ENCODE measurements at places on chromosomes 12 and 14.
A peak's percentile ranks its signal among the peaks of the same experiment; 100 is the strongest.

DNA sequence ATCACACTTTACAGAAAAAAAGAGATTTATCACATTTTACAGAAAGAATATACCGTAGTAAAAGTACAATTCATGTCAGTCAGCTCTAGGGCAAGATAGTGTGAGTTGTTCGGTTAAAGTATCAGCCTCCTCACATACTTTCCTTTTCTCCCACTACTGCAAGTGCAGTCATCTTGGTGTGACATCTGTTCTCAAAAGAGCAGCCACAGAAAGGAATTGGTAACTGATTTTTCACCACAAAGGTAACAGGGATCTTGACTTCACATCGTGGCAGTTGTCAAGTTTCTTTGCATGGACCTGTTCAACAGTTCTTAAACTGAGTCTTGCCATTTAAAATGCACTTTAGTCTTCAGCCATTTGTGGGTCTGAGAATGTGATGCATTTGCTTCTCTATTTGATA lies 5.0 kb upstream of the E2F7 start:
- no peak for DNase-seq

DNA sequence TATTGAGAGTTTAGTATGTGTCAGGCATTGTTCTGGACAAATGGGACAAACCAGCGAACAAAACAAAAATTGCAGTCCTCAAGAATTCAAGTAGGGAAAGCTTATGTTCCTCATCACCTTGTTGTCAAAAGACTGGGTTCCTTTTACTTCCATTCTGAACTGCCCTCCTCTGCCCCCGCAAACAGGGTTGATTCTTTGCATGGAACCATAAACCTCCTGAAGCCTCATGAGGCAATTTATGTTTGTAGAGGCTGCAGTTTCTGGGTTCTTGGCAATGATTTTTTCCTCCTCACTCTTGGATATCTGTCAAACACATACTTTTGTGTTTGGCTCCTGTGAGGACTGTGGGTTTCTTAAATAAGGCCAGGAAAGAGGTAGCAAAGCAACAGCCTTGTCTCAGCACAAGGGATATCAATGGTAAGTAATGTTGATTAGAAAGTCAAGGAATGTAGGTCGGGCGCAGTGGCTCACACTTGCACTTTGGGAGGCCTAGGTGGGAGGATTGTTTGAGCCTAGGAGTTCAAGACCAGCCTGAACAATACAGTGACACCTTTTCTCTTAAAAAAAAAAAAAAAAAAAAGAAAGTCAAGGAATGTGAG lies 13.9 kb downstream of the COPZ1 start:
- DNase-seq: peak; percentile 84

DNA sequence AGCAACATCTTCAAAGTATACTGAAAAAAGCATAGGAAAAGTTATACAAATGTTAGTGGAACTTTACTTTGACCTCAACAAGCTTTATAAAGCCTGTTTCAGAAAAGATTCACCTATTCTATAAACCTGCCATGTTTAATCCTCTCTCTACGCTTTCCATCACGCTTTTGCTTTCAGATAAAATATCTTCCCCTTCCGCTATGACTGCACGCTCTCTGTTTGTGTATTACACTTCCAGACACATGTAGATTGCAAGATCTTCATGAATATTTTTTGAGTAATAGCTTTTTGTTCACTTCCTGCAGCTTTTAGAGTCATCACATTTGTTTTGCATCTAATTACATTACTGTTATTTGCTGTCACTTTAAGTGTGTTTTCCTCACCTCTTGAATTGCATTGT lies 271.4 kb downstream of the RASSF9 start:
- DNase-seq: no peak

- no peak for DNase-seq
These were observed 16.4 kb upstream of the SELPLG start for GRCh38 chr12:108650083-108650482.

DNA sequence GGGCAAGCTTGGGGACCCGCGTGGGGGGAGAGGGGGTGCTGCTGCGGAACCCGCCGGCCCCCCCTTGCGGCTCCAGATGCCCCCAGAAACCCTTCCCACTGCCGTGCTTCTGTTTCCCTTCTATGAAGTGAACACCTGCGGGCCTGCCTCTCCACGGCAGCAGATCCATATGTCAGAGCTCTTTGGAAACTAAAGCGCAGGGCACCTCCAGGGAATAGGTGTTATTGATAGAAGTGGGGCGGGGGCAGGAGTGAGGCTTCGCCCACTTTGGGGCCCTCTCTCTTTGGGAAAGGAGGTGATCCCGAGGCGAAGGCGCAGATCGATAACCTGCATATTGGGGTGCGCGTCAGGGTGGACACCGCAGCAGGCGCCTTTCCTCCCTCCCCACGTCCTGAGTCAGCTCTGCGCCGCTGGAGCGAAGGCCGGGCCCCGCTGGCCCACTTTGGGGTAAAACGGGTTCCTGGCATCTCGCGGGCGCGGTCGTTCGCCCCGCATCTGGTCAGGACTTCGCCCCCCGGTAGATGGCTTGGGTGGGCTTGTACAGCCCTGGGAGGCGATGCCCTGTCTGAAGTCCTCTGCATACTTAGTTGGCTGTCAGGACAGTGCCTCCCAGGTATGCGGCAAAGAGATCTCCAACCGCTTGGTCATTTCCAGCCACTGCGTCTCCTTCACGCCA lies 524 bp downstream of the KMT5A start:
- peak; percentile 46 for DNase-seq

GRCh38 chr14:55120571-55121495 lies 8.2 kb upstream of the LGALS3 start:
- DNase-seq: peak; percentile 63

DNA sequence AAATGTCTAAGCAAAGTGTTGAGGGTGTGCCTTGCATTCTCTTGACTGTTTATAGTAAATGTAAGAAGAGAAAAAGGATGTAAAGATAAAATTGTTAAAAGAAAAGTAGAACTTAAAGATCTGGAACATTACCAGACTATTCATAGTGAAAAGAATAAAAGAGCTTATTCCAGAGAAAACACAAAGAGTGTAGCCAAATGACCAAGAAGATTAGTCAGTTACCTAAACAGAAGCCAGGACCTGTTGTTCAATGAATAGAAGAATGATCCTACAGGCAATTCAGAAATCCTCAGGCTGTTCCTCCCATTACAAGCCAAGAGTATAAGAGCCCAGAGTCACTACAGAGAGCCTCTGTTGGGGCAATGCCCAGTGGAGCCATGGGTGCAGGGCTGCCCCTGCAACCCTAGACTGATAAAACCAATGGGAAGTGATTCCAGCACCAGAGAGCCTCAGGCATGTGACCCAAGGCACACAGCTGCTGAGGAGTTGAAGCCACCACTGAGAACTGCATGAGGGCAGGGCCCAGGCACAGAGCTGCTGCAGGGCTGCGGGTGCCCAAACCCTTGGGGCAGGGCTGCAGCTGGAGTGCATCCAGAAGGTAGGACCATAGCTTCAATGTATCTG lies 91.1 kb upstream of the SLC38A4 start:
- no peak for DNase-seq

GRCh38 chr12:56151672-56152131 lies 685 bp upstream of the MYL6B start:
- DNase-seq: peak; percentile 84

DNA sequence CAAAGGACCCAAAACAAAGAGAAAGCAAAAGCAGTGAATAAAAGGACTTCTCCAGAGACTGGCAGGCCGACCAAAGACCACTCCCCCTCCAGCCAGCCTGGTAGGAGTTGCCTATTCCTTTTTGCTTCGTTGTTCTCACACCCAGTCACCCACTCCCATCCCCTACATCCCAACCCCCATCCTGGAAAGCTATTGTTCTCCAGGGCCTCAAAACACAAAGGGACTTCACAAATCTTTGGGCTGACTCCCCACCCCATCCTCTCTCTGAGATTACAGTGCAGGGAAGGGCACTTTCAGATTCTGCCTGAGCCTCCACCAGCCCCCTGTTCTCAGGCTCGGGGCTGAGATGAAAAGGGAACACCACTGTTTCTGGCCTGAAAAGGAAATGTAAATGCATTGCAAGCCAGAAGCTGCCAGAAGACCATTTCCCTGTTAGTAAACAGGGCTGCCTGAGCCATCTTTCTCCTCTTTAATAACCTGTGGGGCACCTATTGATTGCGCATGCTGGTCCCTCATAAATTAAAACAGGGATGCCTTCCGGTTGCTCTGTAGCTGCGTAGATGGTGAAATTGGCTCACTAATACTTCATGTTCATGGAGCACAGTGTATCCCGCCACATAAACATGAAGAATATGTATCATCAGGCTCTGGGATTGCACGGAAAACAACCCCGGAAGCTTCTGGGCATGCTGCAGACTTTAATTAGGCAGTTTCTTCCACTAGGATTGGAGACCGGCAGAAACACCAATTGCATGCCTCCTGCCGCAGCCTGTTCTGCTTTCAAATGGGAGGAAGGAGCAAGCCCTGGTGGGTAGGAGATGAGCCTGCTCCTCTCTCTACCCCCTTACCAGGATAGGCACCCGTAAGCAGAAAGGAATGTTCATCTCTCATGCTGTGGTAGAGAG lies 130.3 kb upstream of the FUT8 start:
- peak; percentile 97 for DNase-seq

DNA sequence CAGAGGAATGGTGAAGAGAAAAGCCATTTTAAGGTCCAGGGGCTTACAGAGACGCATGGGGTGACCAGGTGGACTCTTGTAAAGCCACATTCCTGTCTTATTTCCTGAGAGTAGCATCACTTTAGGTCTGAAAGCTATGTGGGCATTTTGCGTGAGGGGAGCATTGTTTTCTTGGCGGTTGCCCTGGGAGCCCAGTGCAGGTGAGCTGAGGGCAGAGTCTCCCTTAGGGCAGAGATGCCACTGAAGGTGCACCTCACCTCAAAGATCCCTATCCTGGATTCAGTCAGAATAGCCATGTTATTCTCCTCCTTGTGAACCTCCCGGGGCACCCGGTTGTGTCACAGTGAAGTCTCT lies 12.4 kb downstream of the GLRX5 start:
- peak; percentile 60 for DNase-seq

- no peak for DNase-seq
These were observed 120.7 kb upstream of the PCED1B start for GRCh38 chr12:46958599-46959290.

GRCh38 chr12:3446235-3446634 lies 44.8 kb upstream of the PRMT8 start:
- DNase-seq: no peak

DNA sequence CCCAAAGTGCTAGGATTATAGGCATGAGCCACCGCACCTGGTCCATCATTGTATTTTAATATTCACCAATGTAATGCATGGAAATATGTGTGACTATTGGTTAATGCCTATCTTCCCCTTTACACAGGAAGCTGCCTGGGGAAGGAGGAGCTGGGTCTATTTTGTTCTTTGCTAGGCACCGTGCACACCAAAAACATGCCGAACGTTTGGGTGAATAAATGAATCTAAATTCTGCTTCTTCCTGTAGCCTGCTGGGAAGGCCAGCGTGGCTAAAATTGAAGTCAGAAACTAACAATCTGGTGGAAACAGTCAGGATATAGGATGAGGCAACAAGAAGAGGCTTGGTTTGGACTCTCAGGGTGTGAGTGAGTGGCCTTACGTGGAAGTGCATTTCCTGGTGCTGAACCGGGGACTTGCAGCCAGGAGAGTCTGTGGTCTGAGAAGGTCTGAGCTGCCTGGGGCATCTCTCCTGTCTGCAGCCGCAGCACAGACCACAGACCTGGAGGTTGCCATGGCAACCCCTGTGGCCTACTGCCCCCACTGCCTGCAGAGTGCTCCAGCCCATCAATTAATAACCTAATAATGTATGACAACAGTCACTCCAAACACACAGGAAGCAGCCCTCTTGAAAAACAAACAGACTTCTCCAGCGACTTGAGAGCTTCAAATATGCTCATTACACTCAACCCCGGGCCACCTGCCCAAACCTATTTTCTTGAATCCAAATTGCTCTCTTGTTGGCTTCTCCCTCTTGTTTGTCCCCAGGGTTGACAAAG lies 5.5 kb upstream of the GPR68 start:
- peak; percentile 79 for DNase-seq

DNA sequence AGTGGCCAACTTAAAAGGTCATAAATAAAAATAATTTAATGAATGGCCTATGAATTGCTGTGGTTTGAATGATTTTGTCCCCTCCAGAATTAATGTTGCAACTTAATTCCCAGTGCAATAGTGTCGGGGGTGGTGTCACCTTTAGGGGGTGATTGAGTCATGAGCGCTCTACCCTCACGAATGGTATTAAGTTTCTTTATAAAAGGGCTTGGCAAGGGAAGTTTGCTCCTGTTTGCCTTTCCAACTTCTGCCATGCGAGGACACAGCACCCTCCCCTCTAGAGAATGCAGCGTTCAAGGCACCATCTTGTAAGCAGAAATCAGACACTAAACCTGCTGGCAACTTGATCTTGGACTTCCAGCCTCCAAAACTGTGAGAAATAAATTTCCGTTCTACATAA lies 253.3 kb downstream of the ATXN7L3B start:
- no peak for DNase-seq

GRCh38 chr12:42192686-42193085 lies 45.4 kb downstream of the YAF2 start:
- DNase-seq: no peak

GRCh38 chr12:27695556-27696292 lies 523 bp upstream of the REP15 start:
- no peak for DNase-seq

DNA sequence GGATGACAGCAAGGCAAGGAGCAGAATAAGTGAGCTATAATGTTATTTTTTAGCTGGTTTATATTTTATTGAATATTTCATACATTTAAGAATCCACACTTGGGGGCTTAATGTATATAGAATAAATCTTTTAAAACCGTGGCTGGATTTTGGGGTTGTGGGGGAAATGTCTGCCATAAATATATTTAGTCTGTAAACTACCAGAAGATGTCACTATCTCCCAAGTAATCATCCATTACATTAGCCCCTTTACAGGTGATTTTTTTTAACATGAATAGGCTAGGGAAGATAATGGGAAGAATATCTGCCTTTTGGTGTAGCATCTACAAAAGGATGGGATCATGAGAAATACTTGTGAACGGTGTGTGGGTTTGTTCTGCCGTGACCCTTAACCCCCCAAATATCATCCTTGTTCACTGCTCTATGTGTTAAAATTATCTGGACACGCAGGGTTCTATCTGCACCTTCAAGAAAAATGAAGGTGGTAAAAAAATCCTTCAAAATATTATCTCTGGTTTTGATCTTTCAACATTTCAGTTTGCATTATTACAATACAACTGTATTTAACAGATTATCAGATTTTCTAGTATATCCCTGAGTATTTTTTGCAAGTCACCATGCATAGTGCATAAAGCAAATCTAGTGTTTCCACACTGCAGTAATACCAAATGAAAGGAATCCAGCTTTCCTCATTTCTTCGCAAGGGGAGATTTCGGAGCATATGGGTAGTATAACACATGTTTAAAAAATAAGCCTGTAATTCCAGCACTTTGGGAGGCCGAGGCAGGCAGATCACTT lies 8.0 kb upstream of the SLC17A8 start:
- DNase-seq: peak; percentile 53
